ENCODE measurements at places on chromosomes 3 and 15. TPM values are rescaled to one million over a fixed set of nuclear protein-coding genes. Genes with fewer than 3 reads are reported as not detected.

- no peak for DNase-seq
Observed at GRCh38 chr3:4845882-4846281, 133.4 kb upstream of the BHLHE40 start.

GRCh38 chr3:99400352-99400751, 238.0 kb upstream of the COL8A1 start:
- DNase-seq: no peak

DNA sequence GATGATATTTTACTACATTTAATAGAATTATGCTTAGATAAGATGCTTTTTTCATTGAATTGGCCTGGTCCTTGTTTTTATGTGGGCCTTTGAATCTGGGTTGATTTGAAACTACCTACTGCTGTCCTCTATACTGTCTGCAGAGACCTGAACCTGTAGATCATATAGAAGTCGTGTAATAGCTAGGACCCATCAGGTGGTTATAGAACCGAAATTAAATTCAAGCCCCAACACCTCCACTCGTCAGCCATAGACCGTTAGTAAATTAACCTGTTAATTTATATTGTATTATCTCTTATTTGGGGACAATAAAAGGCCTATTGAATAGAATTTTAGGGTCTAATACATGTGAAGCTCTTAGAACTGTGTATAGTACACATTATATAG, 108.4 kb downstream of the MBNL1 start:
- DNase-seq: no peak

Gene RAB6B
- total RNA-seq: 0.86 TPM

Gene KY
- 0.32 TPM for total RNA-seq

Measured in fibroblast of villous mesenchyme (primary cell).